HS-27A (cell line): ENCODE measurements at places on chromosomes 11 and 22.

DNA sequence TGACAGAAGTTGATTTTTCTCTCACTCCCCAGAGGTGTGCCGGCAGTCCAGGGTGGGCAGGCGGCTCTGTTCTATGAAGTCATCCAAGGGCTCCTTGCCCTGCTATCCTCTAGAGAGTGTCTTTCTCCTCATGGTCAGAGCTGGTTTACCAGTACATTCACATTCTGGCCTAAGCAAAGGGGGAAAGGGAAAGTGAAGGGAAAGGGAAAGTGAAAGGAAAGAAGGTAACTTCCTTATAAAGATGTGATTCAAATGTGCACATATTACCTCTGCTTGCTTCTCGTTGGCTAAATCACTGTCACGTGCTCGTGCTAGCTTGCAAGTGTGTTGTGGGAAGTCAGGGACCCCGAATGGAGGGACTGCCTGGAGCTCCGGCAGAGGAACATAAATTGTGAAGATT is 2.9 kb upstream of the HTATIP2 start:
- DNase-seq, result no peak

GRCh38 chr11:103397369-103397768 is 288.1 kb downstream of the DYNC2H1 start:
- no peak for DNase-seq

DNA sequence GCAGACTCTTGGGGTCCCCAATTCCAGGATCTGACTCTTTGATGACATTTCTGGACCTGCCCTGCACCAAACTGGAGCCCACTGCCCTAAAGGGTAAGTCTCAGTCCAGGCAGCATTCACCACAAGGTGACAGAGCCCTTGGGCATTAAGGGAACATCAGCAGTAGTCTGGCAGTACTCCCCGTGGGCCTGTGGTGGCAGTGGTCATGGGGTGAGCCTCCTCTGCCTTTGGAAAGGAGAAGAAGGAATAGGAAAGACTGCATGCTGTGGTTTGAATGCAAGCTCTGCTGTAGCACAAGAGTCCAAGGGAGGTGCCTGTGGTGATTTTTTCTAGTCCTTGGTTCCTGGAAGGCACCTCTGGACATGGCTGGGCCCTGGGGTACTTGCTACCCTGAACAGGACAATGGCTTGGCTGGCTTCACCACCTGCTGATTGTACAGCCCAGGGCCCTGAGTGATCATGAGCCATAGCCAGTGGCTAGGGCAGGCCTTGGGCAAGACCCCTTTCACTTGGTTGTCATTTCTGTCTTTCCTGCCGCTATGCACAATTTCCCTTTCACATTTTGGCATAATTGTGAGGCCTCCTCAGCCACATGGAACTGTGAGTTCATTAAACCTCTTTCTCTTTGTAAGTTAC is 160.7 kb upstream of the GRIA4 start:
- DNase-seq, result no peak

DNA sequence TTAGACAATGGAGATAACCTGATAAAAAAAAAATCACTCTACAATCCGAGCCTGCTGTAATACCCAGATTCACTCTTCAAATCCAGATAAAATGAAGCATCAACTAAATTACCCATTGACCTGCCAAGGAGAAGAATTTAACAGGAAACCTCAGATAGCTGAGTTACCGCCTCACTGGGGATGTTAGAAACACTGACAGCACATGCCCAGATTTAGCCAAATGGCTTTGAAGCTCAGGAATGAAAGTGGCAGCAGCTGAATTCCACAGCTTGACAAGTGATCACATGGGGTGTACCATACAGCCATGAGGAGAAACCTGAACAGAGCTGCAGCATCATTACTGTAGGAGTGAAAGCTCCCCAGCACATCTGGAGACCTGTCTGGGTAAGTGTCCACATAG is 807.6 kb downstream of the DLG2 start:
- no peak for DNase-seq

DNA sequence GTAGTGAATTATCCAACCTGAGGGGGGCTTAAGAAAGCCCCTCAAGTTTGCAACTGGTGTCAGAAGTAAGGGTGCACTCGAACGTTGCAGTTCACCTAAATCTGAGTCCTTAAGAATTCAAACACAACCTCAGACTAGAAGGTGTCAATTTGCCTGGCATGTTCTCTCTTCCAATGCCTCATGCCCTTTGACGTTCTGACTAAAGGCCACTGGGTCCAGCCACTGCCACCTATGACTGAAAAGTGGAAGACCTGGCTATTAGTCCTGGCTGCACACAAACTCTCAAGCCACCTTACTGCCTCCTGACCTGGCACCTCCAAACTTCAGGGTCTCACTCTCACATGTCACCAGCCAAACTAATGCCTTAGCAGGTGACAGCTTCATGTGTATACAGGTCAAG is 8.0 kb downstream of the APOL4 start:
- no peak for DNase-seq

- DNase-seq, result no peak
Observed at GRCh38 chr11:87423161-87423560, 385.4 kb downstream of the TMEM135 start.

GRCh38 chr11:9606809-9607510 is 33.5 kb downstream of the WEE1 start:
- DNase-seq, result no peak

DNA sequence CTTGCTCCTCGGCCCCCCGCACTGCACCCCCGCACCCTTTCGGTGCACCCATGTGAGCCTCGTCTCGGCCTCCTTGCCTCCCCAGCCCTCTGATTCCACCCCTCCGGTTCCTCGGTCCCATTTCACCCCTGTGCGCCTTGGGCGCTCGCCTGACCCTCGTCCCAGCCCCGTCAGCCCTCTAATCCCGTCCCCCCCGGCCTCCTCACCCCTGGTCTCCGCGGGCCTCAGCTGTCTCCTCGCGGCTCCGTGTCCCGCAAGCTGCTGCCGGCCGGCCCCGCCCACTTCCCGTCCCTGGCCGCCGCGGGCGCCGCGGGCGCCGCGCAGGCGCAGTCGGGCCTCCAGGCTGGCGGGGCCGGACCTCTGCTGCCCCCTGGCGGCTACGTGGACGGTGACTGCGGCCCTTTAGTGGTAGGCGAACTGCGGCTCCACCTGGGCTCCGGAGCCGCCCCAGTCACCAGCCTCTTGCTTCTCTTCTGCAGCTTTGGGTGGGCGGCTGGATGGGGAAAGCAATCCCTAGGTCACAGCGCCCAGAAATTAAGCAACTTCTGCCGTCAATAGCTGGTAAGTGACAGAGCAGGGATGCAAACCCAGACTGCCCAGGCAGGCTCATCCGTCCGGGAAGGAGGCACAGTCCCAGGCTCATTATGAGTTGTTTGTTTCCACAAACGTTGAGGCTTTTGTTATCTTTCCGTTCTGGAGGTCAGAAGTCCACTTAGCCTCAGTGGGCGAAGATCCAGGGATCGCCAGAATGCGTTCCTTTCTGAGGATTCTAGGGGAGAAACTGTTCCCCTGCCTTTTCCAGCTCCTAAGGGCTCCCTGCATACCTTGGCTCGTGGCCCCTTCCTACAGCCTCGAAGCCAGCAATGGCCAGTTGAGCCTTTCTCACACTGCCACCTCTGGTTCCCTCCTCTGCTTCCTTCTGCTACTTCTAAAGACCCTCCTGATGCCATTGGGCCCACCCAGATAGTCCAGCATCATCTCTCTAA is at the start of gene PPM1F:
Gene PPM1F (minus strand): TSS at position 263 of the 986 bp plus-strand sequence. CDS start 6,800 bp downstream, outside the sequence.
- no peak for DNase-seq

GRCh38 chr22:36741204-36741793 is 34.6 kb downstream of the IFT27 start:
- no peak for DNase-seq

- DNase-seq, result no peak
Observed at GRCh38 chr11:112024178-112024772, 933 bp upstream of the DLAT start.

GRCh38 chr11:119493712-119494111 is 70.7 kb upstream of the THY1 start:
- DNase-seq, result no peak

GRCh38 chr11:15579287-15580001 is 464.7 kb downstream of the INSC start:
- DNase-seq, result no peak

- no peak for DNase-seq
Observed at GRCh38 chr11:94511932-94512781, at the start of gene C11orf97. TSS of gene C11orf97 (plus strand) at chr11:94512461. CDS start at chr11:94512529, 68 bp downstream.

- peak; percentile 20 for DNase-seq
Observed at GRCh38 chr11:8863838-8864237, 47.2 kb upstream of the AKIP1 start.

- no peak for DNase-seq
Observed at GRCh38 chr11:17923217-17923616, 89.6 kb downstream of the SERGEF start.

DNA sequence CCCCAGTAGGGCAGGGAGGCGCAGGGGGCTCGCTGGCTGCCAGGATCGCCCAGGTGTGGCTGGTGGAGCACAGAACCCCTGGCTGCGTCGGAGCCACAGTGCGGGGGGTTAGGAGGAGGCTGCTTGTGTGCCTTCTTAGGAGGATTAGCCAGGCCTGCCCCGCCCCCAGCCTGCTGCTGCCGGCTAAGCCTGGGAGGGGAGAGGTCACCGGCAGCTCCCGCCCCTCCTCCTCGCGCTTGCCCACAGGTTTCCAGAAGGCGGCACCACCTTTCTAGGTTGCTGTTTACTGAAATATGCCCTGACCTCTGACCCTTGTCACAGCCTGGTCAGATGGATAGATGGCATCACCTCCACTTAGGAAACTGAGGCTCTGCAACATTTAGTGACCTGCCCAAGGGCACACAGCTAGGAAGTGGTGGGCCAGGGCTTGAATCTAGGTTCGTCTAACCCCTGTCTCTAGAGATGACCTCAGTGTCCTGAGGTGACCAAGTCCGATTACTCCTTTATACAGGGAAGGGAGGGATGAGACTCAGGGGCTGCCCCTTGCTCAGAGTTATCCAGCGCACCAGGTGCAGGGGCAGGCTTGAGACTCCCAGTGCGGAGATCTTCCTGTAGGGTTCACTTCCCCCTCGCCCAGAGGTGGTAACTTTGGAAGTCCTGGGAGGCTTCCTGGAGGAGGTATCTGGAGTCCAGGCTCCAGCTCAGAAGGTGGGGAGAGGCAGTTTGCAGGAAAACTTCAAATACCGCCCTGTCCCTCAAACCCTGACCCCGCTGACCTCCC is 44.0 kb downstream of the MYO7A start:
- DNase-seq, result no peak

DNA sequence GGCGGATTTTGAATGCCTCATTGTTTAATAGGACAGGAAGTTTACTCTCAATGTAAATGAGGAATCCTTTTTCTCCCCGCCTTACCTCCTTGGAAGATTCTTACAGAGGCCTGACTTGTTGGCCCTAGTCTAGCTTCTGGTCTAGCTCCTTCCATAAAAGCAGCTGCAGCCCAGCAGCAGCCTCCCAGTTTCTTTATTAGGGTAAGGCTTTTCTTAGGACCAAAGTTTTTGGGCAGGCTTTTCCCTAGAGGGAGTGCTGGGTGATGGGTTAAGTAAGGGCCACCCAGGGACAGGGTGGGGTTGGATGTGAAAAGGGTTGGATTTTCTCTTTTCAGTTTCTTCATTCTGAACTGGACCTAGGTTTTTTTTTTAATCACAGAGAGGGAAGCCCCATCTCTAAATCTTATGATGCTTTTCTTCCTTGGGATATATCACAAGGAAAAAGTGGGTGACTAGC is 49.7 kb downstream of the LIF start:
- no peak for DNase-seq
